Stromal cell of bone marrow (primary cell): ENCODE measurements at places on chromosomes 1 and 21.

GRCh38 chr1:32336591-32336932 lies 529 bp upstream of the MARCKSL1 start:
- DNase-seq = no peak

DNA sequence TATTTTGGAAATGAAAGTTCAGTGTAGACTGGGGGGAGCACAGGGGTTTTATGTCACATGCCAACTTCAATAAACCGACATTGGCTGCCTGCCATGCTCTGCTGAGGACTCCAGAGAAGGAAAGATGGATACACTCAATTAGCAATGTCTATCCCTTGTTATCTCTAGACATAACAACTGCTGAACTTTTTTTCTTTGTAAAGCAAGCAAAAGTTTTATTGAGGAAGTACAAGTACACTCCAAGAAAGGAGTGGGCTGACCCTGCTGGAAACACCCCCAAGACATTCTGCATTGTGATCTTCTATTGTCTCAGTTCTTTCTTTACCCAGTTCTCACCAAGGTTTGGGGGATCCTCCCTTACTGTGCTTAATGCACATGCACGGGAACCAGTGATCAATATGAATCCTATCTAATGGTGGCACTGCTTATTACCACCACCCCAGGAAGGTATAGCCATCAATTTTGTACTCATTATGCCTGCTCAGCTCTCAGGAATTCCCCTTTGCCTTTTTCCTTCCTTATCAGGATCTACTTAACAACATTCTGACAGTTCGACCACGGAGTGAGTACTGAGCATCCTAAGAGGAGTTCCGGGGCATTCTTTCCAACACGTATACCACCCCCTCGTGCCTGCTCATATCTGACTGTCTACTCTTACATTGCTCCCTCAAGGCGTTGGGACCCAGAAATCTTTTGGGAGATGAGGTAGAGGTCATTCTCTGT lies 28.7 kb downstream of the SYNJ1 start:
- DNase-seq = no peak

DNA sequence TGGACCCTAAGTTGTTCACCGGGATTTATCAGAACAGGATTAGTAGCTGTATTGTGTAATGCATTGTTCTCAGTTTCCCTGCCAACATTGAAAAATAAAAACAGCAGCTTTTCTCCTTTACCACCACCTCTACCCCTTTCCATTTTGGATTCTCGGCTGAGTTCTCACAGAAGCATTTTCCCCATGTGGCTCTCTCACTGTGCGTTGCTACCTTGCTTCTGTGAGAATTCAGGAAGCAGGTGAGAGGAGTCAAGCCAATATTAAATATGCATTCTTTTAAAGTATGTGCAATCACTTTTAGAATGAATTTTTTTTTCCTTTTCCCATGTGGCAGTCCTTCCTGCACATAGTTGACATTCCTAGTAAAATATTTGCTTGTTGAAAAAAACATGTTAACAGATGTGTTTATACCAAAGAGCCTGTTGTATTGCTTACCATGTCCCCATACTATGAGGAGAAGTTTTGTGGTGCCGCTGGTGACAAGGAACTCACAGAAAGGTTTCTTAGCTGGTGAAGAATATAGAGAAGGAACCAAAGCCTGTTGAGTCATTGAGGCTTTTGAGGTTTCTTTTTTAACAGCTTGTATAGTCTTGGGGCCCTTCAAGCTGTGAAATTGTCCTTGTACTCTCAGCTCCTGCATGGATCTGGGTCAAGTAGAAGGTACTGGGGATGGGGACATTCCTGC lies 3.9 kb upstream of the OLFML3 start:
- DNase-seq = no peak

- DNase-seq = no peak
These were observed 24.9 kb downstream of the KIF26B start for GRCh38 chr1:245179706-245180105.

- DNase-seq = no peak
These were observed 14.3 kb downstream of the DAP3 start for GRCh38 chr1:155703216-155703615.

DNA sequence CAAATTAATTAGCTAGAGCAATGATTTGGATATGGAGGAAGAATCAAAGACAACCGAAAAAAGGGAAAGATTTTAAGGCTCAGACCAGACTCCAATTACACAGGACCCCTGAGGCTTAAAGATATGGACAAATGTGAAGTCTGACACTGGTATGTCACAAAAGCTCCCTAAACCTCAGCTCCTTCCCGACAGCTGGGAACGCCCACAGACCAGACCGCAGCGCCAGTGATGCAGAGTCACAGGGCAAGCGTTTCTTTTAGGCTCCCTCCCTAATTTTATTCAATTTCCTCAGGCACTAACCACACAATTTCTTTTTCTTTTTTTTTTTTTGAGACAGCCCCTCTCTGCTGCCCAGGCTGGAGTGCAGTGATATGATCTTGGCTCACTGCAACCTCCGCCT lies 40.2 kb downstream of the NID1 start:
- no peak for DNase-seq

- no peak for DNase-seq
These were observed 55.6 kb downstream of the GALNT2 start for GRCh38 chr1:230122366-230123279.
